Gastroesophageal sphincter (tissue), 4 donors: ENCODE measurements at places on chromosomes 13 and 19. TPM values are rescaled to one million over a fixed set of nuclear protein-coding genes. Genes with fewer than 3 reads are reported as not detected.

CCDC169 gene
- 5.6 TPM for total RNA-seq

MIER2 gene
- 20.7 TPM for total RNA-seq

DAND5 gene
- total RNA-seq = 0.35 TPM

ERVV-1 gene
- total RNA-seq = not detected

KIR2DL4 gene
- total RNA-seq = not detected

ZSCAN4 gene
- not detected for total RNA-seq

LRRC8E gene
- 0.31 TPM for total RNA-seq

CACNG6 gene
- not detected for total RNA-seq

ATP4B gene
- not detected for total RNA-seq

CBY2 gene
- total RNA-seq = not detected

AXL gene
- total RNA-seq = 166 TPM

COL5A3 gene
- total RNA-seq = 22.1 TPM

MEGF8 gene
- total RNA-seq = 13.9 TPM

ZNF433 gene
- 6.1 TPM for total RNA-seq

TLE2 gene
- 40.8 TPM for total RNA-seq

SOX1 gene
- total RNA-seq = 0.23 TPM

IGFL1 gene
- not detected for total RNA-seq

ERICH4 gene
- not detected for total RNA-seq

ZNF98 gene
- 1.9 TPM for total RNA-seq

ERICH6B gene
- total RNA-seq = not detected

CYP4F8 gene
- total RNA-seq = not detected

GAPDHS gene
- not detected for total RNA-seq

CGB8 gene
- not detected for total RNA-seq
